ENCODE measurements at places on chromosomes 4 and X.
A peak's percentile ranks its signal among the peaks of the same experiment; 100 is the strongest.

GRCh38 chr4:75099321-75099720 lies 166.4 kb downstream of the PARM1 start:
- no peak for DNase-seq

GRCh38 chr4:185566972-185567371 lies 31.7 kb upstream of the PDLIM3 start:
- no peak for DNase-seq

GRCh38 chr4:111399623-111400022 lies 745.6 kb upstream of the FAM241A start:
- peak; percentile 54 for DNase-seq

- DNase-seq: no peak
These were observed 46.3 kb downstream of the SPANXD start for GRCh38 chrX:141652286-141652685.

- no peak for DNase-seq
These were observed 61.1 kb downstream of the FBXO8 start for GRCh38 chr4:174222266-174222872.

GRCh38 chr4:5137226-5137625 lies 85.9 kb downstream of the STK32B start:
- no peak for DNase-seq

GRCh38 chr4:83139514-83140156 lies 25.1 kb upstream of the PLAC8 start:
- DNase-seq: no peak

GRCh38 chr4:21202959-21203358 lies 502.7 kb downstream of the PACRGL start:
- no peak for DNase-seq

GRCh38 chr4:41611124-41611838 lies 73.3 kb downstream of the LIMCH1 start:
- DNase-seq: no peak

- DNase-seq: no peak
These were observed 1872.6 kb downstream of the ARAP2 start for GRCh38 chr4:34371676-34372075.

GRCh38 chr4:177271915-177272766 lies 37.5 kb upstream of the NEIL3 start:
- DNase-seq: no peak

DNA sequence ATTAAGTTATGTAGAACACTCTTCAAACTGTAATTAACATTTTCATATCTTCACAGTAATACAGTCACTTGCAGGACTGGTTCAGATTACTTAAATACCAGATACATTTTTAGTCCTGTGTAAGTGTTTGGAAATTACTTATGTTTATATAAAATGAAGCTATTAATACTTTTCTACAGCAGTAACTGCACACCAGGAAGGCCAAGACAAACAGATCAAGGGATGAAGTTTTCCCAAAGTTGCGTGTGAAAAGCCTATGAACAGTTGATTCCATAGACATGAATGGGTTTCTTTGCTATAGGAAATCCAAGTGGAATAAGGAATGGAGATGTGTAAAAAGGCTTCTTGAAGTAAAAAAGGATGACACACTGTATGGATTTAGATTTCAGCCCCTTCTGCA lies 28.9 kb upstream of the DRP2 start:
- no peak for DNase-seq

DNA sequence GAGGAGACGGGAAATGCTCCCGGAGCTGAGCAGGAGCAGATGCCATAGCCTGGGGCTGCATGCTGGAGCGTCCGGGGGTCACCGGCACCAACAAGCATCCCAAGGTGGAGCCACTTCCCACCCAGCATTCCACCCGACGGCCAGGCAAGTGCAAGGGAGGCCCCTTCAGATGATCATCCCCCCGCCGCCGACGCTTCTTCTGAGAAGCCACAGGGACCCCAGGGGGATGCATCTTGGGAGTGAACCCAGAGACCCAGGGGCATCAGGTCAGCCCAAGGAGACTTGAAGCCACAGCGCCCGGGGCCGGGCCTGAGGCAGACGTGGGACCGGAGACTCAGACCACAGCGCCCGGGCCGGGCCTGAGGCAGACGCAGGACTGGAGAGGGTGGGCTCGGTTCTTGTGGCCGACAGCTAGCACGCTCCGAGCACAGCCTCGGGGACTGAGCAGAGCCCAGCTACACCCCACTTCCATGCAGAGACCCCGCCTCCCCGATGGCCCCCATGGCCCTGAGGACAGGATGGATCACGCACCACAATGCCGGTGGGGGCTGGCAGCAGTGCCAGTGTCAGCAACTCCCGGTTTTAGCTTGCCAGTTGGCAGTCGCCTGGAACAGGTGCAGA lies 33.0 kb upstream of the CPLX1 start:
- no peak for DNase-seq

DNA sequence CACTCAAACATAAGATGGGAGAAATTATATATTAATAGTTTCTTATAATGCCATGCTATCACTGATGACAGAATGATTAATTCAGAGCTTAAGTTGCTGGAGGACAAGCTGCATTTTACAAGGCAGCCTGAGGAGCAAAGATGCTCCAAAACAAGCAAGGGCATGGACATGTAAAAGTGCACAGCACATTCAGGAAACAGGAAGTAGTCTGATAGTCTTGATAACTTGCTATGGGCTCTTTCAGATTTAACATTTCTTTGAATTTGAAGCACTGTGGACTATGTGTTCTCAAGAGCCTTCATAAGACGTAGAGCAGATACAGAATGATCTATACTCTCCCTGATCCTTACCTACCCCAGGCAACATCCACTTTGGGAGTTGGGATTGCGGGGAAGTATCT lies 50.0 kb downstream of the AMMECR1 start:
- no peak for DNase-seq

DNA sequence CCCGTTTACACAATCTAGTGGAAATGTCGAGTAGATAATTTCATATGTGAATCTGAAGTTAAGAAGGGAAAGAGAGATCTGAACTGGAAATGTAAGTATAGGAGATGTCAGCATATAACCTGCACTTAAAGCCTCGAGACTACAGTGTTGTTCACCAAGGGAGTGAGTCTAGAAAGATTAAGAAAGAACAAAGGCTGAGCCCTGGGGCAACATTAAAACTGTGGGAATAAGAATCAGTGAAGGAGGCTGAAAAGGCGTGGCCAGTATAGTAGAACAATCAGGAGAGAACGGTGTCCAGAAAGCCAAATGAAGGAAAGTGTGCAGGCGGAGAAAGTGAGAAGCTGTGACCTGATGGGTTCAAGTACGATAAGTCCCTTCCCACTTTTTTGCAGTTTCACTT lies 118.8 kb upstream of the TENM3 start:
- no peak for DNase-seq

- DNase-seq: no peak
These were observed 675.2 kb upstream of the FRG1 start for GRCh38 chr4:189265515-189265914.

GRCh38 chrX:136745215-136746173 lies 35.2 kb downstream of the ARHGEF6 start:
- DNase-seq: no peak

DNA sequence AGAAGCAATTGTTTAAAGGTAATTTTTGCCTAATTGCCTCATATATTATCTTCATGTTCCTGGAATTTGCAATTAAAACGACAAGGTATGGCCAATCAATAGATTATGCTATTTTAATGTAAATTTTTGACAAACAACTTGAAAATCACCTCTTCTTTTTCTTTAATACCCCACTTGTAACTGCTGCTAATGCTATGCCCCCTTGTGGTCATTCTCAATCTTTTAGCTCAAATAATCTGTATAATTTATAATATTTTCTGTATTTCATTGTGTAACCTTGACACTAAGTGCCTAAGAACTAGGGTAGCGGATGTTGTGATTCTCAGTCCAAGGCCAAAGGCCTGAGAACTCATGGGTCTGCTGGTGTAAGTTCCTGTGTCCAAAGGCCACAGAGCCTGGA lies 831.7 kb upstream of the POU3F4 start:
- DNase-seq: no peak

- DNase-seq: peak; percentile 38
These were observed 70.8 kb upstream of the PGRMC2 start for GRCh38 chr4:128358231-128358912.

GRCh38 chr4:126495163-126495752 lies 1137.5 kb upstream of the INTU start:
- DNase-seq: no peak

GRCh38 chr4:74464291-74464690 lies 19.4 kb downstream of the AREG start:
- DNase-seq: no peak

DNA sequence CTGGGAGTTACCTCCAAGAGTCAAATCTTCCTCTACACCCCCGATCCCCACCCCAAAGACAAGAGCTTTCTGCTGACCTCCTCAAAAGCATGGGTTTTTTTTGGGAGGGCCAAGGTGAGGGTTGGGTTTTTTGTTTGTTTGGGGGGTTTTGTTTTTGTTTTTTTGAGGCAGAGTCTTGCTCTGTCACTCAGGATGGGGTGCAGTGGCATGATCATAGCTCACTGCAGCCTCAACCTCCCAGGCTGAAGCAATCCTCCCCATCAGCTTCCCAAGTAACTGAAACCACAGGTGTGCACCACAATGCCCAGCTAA lies 18.7 kb upstream of the WFS1 start:
- DNase-seq: no peak
